Iris pigment epithelial cell (primary cell): ENCODE measurements at places on chromosomes 1 and 21.

DNA sequence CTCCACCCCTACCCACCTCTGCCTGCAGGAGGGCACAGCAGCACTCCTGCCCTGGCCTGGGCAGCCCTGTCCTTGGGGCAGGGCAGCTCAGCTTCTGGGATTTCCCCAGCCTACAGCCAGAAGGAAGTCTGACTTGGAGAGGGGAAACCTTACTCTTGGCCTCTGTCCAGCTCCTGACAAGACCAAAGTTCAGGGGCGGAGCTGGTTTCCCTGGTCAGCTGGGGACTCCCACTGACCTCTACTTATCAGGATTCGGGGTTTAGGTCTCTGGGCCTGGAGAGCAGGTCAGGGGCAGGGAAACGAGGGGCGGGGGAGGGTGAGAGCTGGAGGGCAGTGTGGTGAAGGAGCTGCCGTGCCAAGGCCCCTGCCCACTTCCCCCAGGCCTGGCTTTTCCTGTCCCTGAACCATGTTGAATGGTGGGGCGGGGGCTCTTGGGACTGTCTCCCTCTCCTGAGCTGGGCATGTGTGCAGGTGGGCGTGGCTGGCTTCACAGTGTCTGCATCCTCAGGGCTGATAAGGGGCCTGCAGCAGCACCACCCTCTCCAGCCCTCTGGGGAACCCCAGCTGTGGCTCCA is 16.8 kb upstream of the ETV3 start:
- DNase-seq = peak; percentile 53

DNA sequence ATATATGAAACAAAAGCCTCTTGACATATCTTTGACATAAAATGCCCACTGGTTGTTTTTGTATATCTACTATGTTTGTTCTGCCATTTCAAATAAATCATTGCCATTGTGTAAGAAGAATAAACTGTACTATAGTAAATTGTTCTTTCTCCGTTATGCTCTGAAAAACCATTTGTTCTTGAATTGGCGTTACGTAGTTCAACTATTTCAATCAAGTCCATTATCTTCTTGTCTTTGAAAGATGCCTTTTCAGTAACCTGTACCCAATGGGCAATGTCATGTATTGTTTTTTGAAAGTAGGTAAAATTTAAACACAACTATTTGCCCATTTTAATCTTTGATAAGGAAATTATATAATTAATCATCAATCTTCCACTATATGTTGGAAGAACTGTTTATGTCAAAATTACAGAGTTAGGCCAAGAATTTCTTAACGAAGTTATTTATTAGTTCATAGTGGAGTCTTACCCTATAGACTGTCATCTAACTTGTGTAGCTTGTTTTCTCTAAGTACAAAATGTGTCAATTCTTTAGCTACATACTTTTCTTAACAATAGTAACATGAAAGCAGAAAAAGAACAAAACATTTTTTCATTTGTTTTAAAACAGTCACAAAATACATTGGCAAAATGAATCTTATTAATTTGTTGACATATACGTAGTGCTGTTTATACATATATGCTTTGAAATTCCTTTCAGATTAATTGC is 294.8 kb downstream of the PTPRC start:
- DNase-seq = no peak

DNA sequence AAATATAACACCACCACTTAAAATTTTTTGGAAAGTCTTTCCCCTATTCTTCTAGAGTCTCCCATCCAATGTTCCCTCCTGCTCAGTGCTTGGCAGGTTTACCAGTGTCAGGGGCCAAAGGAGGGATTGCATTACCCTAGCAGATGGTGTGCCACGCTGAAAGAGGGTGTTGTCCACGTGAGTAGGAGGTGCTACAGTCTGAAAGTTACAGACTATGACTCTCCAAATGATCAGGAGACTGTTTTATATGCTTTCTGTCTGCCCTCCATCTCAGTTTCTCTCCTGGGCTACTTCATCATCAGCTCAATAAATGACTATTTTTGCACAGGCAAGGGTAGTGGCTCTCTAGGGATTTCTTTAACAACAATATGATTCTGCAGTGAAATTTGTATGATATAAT is 31.3 kb upstream of the ANGPTL7 start:
- DNase-seq = peak; percentile 51

GRCh38 chr1:176949033-176949662 is 215.4 kb downstream of the ASTN1 start:
- DNase-seq = peak; percentile 3

- DNase-seq = peak; percentile 34
Measured at GRCh38 chr1:202286622-202287097, 55.1 kb downstream of the UBE2T start.

DNA sequence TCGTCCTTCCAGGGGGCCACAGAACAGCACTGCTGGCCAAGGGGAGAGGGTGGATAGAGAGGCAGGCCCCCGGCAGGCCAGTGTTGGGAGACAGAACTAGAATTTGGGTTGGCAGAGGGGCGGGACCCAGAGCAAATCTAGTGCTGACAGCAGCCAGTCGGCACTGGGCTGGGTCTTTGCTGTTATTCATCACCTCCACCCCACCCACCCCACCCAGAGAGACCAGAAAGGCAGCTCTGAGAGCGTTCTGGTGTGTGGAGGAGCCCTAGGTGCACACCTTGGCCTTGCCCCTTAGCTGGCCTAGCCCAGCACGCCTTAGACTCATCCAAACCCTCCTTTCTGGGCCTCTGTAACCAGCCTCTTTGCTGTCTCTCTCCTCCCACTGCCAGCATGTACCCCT is 6.4 kb upstream of the PKP1 start:
- no peak for DNase-seq

DNA sequence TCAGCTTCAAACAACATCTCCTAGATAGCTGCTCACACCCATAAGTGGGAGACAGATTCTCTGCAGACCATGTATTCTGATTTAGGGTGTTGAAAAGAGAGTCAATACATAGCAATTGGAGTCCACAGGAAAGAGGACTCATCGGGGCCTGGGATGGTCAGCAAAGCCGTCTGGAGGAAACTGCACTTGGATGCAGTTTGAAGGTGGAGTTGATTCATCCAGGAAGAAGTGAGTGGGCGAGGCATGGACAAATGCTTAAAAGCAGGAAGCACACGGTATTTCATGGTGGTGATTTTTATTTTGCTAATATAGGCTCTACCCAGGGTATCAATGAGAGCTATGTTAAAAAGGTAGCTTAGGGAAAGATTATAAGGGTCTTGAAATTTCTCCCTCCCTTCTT is 36.8 kb upstream of the DIRAS3 start:
- peak; percentile 43 for DNase-seq

- no peak for DNase-seq
Measured at GRCh38 chr1:201307760-201308499, 24.6 kb downstream of the PKP1 start.

DNA sequence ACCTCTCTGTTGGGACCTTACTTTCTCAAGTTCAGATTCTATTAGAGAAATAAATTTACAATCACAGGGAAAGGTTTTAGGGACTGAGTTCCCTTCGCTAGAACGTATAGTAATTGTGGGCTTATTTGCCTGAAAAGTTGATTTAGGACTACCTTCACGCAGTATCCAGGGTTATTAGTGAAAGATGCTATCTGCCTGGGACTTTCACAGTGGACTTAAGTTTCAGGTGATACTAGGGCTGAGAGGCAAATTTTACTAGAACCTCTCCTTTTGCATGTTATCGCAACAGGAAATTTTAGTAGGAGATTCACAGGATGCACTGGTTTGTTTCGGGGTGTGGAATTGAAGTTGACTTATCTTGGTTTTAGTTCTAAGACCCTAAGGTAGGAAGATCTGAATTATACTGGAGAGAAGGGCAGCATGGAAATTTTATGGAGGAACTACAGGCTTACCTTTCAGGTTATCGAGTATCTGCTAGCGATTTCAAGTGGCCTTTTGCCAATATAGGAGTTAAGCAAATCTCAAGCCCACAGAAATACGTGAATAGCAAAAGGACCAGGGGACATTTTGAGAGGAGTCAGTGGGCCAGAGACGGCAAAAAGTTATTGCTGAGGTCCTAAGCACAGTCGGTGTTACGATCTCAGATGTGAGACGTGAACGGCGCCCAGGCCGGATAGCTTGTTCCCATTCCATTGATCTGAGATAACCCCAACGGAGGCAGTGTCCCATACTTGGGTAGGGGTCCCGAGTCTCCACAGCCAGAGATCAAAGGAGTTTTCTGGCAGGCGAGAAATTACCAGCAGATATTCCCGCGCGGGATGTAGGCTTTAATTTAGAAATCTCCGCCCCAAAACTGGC is 723 bp upstream of the GNAI3 start:
- peak; percentile 34 for DNase-seq

- no peak for DNase-seq
Measured at GRCh38 chr1:18104546-18105100, 3.0 kb upstream of the IGSF21 start.

GRCh38 chr21:16085421-16085820 is 355.6 kb downstream of the USP25 start:
- no peak for DNase-seq

GRCh38 chr1:54135436-54136120 is 17.2 kb downstream of the CDCP2 start:
- no peak for DNase-seq

DNA sequence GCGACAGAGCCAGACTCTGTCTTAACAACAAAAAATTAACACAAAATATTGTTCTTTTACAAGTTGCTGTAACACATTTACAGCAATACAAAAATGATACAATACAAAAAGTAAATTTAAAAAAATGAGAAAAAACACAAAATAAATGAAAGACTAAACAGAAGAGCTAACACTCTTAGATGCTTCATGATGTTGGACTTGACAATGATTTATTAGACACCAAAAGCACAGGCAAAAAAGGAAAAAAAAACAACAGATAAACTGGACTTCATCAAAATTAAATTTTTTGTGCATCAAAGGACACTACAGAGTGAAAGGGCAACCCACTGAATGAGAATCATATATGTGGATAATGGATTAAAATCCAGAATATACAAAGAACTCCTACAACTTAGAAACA is 16.4 kb downstream of the GATAD2B start:
- DNase-seq = no peak

DNA sequence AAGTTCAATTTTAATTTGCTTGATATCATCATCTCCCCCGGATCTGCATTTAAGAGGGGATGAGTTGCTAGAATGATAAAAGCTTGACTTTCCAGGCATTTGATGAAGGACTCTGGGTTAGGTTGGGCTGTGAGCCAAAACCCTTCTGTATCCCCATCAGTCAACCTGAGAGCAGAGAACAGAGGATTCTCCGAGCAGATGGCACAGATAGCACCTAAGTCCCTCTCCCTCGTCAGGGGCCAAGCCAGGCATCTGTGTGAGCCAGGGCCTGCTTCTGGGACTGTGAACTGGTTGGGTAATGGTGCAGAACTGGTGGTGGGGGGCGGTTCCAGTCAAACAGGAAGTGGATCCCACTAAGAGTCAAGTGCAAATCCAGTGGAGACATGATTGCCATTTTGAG is 205.8 kb downstream of the TNR start:
- no peak for DNase-seq

DNA sequence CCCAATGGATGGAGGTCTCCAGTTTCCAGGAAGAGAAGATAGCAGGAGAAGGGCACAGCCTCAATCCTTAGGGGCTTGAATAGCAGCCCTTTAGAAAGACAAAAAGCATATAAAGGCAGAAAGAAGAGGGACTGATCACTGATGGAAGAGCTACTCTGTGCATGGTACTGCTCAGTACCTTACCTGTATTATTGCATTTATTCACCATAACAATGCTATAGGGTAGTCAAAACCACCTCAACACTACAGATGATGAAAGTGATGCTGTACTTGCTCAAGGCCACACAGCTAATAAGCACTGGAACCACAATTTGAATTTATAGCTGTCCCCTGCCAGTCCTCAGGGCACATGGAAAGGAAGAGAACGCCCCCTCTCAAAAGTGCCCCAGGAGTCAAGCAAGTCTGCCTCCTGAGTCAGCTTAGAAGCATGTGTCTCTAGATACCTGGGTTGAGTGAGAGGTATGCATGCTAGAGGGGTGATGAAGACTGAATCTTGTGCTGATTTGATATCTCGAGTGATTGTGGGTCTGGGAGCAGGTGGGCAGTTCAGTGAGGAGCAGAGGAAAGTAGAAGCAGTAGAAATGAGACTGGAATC is 13.6 kb downstream of the DDAH1 start:
- no peak for DNase-seq

- DNase-seq = no peak
Measured at GRCh38 chr1:156136970-156137483, 16.4 kb upstream of the SEMA4A start.

DNA sequence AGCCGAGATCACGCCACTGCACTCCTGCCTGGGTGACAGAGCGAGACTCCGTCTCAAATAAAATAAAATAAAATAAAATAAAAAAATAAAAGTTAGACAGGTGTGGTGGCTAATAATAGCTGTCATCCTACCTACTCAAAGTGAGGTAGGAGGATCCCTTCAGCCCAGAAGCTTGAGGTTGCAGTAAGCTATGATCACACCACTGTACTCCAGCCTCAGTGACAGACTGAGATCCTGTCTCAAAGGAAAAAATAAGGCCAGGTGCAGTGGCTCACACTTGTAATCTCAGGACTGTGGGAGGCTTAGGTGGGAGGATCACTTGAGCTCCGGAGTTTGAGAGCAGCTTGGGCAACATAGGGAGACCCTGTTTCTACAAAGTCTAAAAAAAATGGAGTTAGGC is 18.0 kb downstream of the NOL9 start:
- DNase-seq = no peak

GRCh38 chr21:42067531-42068255 is 3.4 kb upstream of the UMODL1 start:
- DNase-seq = no peak

DNA sequence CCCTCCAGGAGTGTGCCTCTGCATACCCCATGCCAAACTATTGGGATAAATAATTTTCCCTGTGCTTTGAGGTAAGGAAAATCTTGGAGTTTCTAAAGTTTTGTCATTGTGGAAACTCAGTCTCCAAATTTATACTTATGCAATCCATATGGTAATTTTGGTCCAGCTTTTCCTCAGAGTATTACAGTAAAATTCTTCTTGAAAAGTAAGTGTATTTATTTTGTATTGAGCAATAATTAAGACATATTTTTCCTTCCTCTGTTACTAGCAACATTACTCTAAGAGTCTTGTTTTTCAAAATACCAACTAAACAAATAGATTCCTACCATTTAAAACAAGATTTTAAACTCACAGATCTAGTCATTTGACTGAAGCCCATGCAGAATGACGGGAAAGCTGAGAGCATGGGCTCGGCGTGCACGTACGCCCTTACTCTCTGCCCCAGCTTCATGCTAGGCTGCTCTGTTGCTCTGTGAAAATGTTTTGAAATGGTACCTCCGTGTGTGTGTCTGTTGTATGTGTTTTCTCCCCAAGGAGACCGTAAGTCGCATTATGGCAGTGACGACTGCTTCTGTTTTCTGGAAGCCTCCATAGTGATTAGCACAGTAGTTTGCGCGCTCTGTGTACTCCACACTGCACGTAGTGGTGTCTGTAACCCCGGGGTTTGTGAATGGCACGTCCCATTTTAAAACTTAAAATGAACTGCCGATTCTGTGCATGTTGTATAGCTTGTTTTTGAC is 165.3 kb downstream of the SDCCAG8 start:
- no peak for DNase-seq

DNA sequence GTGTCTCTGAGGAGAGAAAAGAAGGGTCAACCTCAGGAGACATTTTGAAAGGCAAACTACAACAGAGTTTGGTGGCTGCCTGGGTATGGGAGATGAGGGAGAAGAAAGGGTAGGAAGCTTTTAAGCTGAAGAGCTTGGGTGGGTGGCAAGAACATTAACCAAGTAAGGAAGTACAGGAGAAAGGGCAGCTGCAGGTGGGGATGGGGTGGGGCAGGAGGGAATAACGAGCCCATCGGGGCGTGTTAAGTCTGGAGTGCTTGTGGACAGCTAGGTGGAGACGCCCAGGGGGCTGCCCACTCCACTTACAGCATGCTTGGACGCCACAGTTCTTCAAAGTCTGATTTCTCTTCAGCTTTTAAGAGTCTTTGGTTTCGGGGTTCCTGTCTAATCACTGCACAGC is 42.8 kb downstream of the TTC13 start:
- DNase-seq = no peak

- DNase-seq = no peak
Measured at GRCh38 chr1:160326418-160326817, 16.6 kb downstream of the COPA start.
